ENCODE measurements at places on chromosomes 7 and 10.

DNA sequence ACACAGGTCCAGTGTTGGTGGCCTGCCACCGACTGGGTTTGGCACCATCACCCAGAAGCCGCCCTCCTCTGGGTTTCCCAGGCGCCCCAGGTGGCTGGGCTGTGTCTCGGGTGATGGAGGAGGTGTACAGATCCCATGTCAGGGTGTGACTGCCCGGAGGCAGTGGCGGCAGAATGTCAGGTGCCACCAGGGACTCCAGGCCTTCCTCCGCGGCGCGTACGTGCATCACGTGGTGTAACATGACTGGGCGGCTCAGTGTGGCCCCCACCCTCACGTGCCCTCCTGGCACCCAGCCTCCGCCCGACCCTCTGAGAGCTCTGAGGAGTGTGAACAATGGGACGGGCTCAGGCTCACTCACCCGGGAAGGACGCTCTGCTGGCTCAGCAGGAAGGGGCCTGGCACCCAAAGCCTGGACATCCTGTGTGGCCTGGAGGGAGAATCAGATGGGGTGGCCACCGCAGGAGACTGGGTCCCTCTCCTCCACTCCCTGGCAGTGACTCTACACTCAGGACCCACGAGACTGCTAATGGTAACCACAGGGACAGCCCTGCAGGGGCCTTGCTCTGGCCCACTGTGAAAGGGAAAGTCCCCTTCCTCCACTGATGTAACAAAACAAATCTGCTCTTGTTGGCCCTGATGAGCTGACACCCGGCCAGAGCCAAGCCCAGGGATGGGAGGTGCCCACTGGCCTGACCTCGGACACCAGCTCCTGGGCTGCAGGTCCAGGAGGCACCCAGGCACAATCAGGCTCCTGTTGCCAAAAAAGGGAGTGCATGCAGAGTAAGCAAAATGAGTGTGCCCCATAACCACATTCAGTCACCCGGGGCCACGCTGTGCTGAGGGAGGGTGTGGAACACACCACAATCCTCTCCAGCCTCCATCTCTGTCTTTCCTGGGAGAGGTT lies 164.8 kb downstream of the PRKAG2 start:
- no peak for DNase-seq

- DNase-seq = no peak
These were observed 409.0 kb downstream of the CDC14C start for GRCh38 chr7:49333180-49333881.

- DNase-seq = no peak
These were observed 42.0 kb upstream of the RHOBTB1 start for GRCh38 chr10:60985951-60986350.

- no peak for DNase-seq
These were observed 824.1 kb downstream of the CCSER2 start for GRCh38 chr10:85152496-85152895.

DNA sequence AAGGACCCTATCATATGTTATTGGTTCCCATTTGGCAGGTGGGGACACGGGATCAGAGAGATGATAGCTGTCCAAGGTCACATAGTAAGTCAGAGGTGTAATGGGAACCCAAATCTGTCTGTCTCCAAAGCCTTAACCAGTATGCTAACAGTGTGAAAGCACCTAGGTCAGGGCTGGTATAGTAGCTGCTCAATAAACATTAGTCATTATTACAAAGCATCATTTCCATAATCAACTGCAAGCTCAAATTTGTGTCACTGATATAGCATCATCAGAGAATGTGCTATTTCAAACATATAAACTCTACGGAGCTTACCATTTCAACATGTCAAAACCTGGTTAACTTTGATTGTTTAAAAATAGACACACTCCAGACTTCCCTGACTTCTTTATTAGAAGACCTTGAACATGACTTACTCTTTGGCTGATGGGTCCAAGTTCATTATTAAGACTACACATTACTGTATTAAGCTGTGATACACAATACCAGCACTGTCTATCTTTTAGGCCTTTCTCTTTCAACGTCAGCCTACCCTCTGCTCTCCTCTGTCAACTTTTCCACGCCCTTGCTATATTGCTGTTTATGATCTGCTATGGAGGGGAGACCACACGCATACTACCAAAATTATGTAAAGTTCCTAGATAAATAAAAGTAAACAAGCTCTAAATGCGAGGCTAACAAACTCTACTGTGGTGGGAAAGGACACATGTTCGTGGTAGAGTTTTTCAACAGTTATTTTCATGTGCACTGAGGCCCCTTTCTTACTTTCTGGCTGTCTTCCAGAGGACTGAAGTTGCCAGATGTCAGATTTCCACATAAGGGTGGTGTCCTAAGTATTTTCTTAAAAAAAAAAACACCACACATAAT lies 33.6 kb downstream of the DNMBP start:
- no peak for DNase-seq

- DNase-seq = no peak
These were observed 341.8 kb upstream of the SEMA3A start for GRCh38 chr7:84536271-84536870.

DNA sequence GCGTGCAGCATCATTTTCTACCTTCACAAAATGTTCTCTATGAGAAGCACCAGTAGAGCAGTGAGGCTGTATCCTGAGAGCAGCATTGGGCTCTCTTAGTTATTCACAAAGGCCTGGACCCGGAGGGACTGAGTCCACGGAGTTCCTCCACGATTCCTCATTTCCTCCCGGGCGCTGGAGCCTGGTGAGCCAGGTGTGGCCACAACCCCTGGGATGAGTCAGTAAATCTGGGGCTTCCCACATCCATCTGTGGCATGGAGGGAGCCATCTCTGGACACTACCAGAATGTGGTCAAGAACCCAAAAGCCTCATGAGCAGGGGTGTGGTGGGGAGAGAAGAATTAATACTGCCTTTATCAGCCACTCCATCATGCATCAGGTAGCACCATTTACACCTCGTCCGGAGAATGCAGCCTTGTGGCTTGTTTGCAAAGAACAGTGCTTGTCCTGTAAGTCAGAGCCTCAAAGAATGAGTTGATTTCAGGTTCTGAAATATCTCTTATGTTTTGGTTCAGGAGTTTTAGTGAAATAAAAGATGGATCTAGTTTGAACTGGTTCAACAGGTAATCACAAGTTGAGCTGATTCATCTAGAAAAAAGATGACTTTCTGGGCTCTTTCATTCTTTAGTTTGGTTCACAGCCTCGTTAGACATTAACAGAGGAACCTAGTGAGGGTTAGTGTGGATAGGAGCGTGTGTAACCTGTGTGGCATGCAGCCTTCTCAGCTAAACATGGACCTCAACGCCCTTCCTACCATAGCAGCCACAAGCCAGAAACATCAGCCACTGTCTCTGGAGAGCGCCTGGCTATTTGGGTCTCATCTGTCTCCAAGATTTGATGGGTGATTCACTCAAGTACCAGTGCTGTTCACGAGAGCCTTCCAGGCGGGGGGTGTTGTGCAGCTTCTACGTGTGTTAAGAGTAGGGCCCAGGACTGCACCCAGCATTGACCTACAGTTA lies 95.2 kb downstream of the WDR37 start:
- DNase-seq = no peak

- DNase-seq = no peak
These were observed 114.5 kb downstream of the HIP1 start for GRCh38 chr7:75624134-75624832.

- peak; percentile 44 for DNase-seq
These were observed 44.6 kb downstream of the TAX1BP1 start for GRCh38 chr7:27784399-27785053.

GRCh38 chr7:152661479-152661878 lies 14.5 kb downstream of the XRCC2 start:
- no peak for DNase-seq

- no peak for DNase-seq
These were observed 37.9 kb downstream of the JAZF1 start for GRCh38 chr7:28142650-28143049.

- DNase-seq = no peak
These were observed 103.7 kb downstream of the TRIM24 start for GRCh38 chr7:138563808-138564207.

DNA sequence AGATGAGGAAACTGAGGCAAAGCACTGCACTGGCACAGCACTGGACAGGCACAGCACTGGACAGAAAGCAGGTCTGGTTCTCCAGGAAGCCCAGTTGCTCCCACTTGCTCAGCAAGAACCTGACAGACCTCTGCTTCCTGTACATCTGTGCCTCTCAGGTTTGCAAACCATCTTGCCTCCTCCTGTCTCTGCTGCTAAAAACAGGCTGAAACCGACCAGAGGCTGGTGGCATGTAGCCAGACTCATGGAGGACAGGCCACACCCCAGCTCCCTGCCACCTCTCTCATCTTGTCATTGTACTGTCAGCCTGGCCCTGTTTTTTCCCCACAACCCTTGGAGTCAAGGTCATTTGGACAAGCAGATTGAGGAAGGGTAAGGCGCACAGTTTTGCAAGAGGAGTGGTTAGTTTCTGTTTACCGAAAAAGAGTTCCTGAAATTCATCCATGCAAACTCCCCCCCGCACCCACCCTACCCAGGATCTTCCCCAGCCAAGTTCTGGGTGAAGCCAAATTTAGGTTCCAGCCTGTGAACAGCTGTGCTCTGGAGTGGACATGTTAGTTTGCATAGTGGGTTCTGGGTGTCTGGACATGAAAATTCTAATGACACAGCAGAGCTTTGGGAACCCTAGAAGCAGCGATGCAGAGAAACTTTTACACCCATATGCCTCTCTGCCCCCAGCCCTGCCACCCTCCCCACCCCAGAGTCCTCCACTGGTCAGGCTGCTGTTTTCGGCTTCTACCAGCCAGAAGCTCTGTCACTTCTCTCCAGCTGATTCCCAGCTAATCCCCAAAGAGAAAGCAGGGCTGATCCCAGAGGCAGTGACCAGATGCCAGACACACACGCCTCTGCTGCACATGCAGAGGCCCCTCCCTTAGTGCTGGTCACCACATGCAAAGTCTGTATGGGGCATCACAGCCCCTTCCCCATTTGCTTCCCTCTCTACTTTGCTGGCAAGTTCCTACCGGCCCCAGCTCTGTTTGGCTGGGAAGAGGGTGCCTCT lies 8.5 kb upstream of the C10orf105 start:
- peak; percentile 49 for DNase-seq

GRCh38 chr10:25142116-25142864 lies 32.5 kb upstream of the GPR158 start:
- no peak for DNase-seq

GRCh38 chr10:110815354-110816004 lies 56.2 kb upstream of the PDCD4 start:
- DNase-seq = no peak

- no peak for DNase-seq
These were observed 6.3 kb downstream of the VPS26A start for GRCh38 chr10:69130251-69130650.

GRCh38 chr10:130458509-130458908 lies 322.3 kb downstream of the GLRX3 start:
- no peak for DNase-seq

GRCh38 chr7:135274495-135275268 lies 41.0 kb downstream of the STRA8 start:
- DNase-seq = peak; percentile 47

- DNase-seq = no peak
These were observed 293.7 kb downstream of the POU6F2 start for GRCh38 chr7:39271402-39271801.

DNA sequence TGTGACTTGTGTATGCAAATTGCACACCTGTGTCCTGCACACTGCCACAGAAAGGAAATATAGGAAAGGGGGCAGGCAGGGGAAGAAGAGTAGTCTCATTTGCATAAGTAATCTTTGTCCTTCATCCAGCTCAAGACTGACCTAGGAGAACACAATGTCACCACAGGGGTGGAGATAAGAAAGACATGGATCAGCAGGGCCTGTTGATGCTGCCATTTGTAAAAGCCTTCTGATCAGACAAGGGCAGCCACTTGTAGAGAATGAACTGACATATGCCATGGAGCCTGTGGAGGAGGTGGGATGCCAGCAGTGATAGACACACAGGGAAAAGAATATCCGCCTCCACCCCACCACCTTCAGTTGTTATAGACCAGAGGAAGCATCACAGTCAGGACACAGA lies 528.9 kb downstream of the HTR7 start:
- DNase-seq = no peak

DNA sequence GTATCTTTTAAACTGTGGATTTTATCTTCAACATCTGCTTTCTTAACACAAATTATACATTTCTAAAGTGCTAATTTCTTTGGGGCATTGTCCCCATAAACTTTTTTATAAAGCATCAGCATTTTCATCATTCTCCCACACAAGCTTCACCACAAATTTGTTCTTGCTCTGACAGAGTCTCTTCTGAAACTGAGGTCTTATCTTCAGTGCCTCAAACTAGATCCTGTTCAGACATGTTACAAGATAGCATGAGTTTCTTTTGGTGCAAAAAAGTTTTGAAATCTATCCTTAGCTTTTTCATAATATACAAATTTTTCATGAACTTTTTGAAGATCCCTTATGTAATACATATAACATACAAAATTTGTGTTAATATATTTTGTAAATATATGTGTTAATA lies 346.6 kb downstream of the IPMK start:
- no peak for DNase-seq

- DNase-seq = no peak
These were observed 599.0 kb downstream of the SORCS1 start for GRCh38 chr10:106565546-106565945.

- no peak for DNase-seq
These were observed 3.2 kb upstream of the COX19 start for GRCh38 chr7:978416-979091.

DNA sequence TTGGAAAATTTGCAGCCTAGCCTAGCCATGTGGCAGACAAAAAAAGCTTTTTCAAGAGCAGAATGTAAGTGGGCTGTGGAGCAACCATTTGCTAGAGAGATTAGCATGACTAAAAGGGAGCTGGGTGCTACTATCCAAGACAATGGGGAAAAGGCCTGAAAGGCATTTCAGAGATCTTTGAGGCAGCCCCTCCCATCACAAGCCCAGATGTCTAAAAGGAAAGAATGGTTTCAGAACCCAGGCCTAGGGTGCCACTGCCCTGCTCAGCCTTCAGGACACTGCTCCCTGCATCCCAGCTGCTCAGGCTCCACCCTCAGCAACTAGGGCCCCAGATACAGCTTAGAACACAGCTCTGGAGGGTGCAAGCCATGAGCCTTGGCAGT lies 24.7 kb downstream of the PNLIPRP3 start:
- DNase-seq = no peak

DNA sequence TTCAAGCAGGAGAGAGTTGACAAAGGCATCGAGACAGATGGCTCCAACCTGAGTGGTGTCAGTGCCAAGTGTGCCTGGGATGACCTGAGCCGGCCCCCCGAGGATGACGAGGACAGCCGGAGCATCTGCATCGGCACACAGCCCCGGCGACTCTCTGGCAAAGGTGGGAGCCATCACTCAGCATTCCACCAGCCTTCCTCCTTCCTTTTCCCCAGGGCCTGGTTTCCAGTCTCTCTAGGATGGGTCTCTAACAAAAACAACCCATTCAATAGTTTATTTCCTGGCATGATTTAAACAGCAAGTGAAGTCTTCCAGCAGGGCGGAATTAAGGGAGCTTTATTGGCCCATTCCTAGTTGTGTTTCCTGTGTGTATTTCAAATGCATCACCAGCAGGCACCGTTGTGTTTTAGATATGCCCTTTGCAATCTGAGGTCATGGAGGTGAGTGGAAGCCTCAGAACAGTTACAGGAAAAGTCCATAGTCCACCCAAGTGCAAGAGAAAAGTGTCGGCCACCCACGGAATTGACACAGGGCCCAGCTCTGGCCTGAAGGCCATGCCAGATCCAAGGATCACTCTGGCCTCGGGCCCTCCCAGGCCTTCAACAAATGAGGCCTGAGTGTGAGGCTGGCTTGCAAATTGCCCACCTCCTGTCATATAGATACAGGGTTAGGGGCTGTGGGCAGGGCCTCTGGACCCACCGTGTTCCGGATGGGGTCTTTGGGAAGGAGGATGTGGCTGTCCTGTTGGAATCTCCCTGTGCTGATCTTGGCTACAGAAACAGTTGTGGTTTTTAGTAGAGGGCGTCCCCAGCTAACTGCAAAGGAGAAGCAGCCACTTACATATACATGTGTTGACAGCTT lies 46.9 kb upstream of the TRIM8 start:
- no peak for DNase-seq

- no peak for DNase-seq
These were observed 9.7 kb upstream of the EDRF1 start for GRCh38 chr10:125709553-125710474.

All from activated CD4-positive, alpha-beta T cell treated with anti-CD3 and anti-CD28 coated beads for 4 hours (primary cell).